ENCODE measurements at places on chromosomes 1 and 21.

- DNase-seq: peak; percentile 74
These were observed 53.3 kb downstream of the OLFML3 start for GRCh38 chr1:114032271-114033215.

DNA sequence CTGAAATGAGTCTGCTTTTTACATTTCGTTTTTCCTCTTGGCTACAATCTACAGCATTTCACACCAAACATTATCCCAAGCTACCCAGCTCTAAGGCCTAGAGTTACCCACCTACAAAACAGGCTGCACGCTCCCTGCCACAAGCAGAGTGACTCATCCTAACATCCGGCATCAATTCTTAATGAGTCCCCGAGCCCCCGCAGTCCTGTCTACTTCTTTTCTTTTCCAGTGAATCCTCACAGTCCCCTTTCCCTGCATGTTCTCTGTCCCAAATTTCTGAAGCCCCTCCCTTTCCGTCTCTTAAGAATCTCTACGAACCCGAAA is 650 bp downstream of the PCNX2 start:
- peak; percentile 75 for DNase-seq

GRCh38 chr1:216855810-216856209 is 132.6 kb upstream of the ESRRG start:
- DNase-seq: no peak

- DNase-seq: no peak
These were observed 357.0 kb downstream of the TTLL7 start for GRCh38 chr1:83641796-83642443.

- no peak for DNase-seq
These were observed 26.8 kb downstream of the THEM4 start for GRCh38 chr1:151882466-151882865.

GRCh38 chr21:31176080-31176551 is 137.8 kb upstream of the KRTAP19-8 start:
- DNase-seq: no peak

DNA sequence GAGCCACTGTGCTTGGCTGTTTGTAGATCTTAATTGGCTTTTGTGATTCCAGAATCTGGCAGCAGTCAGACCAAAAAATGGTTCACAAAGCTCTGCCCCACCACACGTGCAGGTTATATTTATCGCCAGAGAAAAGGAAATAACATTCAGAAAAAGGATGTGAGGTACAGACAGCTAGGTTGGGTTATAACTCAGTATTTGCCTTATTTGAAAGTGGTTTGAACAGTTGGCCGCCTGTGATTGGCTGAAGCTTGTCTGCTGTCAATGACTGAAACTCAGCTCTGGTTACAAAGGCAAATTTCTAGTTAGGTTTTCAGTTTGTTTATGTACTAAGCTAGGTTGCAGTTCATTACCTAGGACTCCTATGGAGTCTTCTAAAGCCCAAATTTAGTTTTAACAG is 9.6 kb downstream of the SH3BGR start:
- DNase-seq: no peak

DNA sequence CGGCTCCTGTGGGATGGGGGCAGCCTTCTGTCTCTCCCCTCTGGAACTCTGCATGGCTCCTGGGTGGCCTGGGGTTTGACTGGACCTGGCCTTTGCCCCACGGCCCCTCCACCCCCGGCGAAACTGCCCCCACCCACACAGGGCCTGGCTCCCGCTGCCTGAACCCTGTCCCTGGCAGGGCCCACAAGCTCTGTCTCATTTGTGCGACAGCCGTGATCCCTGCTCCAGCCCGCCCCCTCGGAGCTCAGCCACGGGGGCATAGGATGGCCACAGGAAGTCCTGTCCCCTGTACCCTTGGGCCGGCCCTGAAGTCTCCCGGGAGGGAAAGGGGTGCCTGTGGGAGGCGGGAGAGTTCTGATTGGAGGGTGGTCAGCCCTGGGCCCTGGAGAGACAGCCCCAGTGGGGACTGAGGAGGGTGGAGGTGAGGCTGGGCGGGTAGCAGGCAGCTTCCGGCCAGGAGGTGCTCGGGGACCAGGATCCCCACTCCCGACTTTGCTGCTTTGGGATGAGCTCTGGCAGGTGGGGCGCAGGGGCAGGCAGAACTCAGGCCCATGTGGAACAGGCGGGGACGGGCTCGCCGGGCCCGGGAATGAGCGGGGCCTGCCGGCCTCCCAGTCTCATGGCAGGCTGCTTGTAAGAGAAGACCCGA is 45.1 kb downstream of the SLX9 start:
- no peak for DNase-seq

DNA sequence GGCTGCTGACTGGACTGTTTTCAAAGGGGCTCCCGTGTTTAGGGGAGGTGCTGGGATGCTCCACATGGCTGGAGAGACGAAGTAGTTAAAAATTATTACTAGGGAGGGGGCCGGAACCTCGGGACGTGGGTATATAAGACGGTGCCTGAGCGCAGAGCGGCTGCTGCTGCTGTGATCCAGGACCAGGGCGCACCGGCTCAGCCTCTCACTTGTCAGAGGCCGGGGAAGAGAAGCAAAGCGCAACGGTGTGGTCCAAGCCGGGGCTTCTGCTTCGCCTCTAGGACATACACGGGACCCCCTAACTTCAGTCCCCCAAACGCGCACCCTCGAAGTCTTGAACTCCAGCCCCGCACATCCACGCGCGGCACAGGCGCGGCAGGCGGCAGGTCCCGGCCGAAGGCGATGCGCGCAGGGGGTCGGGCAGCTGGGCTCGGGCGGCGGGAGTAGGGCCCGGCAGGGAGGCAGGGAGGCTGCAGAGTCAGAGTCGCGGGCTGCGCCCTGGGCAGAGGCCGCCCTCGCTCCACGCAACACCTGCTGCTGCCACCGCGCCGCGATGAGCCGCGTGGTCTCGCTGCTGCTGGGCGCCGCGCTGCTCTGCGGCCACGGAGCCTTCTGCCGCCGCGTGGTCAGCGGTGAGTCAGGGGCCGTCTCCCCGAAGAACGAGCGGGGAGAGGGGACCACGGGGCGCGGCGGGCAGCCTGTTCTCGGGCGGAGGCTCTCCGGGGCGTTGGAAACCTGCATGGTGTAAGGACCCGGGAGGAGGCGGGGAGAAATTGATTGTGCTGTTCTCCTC is at the start of gene CHODL:
Gene CHODL, plus strand, starts transcription at position 163 of the 793 bp plus-strand sequence. Its CDS starts 391 bp downstream, at position 554.
- no peak for DNase-seq

DNA sequence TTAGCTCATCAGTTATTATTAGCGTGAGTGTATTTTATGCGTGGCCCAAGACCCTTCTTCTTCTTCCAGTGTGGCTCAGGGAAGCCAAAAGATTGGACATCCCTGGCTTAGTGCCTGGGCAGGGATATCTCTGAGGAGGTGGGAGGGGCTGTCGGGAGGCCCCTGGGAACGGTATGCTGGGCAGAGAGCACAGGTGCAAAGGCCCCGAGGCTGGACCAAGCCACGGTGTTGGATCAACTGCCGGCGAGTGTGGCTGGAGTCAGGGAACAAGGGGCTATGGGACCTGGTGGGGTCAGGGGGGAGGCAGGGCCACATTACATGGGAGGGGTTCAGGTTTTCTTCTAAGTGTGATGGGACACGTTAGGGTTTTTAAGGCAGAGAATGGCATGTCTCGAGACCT is 62.7 kb downstream of the FHAD1 start:
- DNase-seq: no peak

DNA sequence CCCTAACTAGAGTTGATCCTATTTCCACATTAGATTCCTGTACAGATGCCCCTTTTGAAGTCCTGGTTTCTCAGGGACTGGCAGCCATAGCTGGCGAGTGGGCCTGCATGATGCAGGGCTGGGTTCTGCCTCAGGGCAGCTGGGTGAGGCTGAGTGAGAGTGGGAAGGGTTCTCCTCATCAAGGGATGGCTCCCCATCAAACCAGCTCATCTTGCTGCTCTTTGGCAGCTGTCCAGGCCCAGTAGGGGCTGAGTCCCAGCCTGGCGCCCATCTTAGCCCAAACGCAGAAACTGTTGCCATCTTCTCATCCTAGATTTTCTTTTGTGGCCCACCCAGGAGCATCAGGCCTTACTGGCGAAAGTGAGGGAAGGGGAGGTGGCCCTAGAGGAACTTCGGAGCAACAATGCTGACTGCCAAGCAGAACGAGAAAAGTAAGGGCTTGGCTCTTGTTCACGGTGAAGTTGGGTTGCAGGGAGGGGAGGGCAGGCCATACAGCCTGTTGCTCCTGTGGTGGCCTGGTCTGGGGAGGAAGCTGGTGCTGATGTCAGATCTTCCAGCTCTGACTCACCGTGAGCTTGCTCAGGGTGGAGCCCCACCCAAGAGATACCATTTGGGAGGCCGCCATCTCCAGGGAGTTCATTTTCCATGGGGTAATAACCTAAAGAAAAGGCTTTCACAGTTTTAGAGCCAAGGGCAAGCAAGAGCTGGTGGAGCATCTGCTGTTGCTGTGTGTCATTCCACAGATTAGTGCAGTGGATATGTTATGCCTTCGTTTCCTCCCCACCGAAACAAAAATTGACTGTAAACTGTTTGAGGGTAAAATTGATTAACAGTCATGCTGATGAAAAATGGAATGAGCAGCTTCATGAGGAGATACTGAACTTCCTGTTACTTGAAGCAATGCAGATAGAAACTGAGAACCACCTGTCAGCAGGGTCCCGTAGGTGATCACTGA is 34.7 kb downstream of the TUFT1 start:
- peak; percentile 84 for DNase-seq

- no peak for DNase-seq
These were observed 87.7 kb downstream of the LACTBL1 start for GRCh38 chr1:22884806-22885530.

GRCh38 chr1:193763266-193763665 is 576.9 kb upstream of the B3GALT2 start:
- peak; percentile 14 for DNase-seq

DNA sequence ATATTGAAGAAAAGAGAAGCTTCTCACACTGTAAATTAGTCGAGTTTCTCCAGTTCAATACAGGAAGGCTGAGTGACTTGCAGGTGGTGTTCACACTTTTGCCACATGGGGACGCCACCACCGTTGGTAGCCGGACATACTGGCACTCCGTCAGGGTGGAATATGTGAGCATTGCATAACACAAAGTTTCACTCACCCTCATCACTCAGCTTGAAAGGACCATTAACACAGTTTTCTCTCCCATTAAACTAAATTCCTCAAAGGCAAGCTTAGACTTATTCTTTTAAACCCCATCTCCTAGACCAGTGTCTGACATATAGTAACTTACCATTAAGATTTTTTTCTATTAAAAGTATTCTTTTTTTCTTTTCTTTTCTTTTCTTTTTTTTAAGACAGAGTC is 105.3 kb upstream of the SERBP1 start:
- peak; percentile 71 for DNase-seq

DNA sequence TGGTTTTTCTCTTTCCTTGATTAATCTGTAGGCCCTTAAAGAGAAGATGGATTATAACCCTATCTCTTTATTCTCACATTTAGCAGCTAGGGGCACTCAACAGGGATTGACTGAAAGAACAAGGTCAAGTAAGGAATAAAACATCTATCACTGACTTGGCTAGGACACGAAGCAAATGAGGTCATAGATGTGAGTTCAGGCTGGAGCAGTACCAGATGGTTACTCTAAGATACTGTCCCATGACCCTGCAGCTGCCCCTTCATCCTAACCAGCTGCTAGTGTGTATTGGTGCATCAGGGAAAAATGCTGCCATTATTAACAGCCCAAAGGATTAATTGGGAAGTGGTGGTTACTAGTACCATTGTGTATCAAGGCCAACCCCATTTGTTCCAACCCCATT is 221.9 kb downstream of the CTH start:
- DNase-seq: no peak

DNA sequence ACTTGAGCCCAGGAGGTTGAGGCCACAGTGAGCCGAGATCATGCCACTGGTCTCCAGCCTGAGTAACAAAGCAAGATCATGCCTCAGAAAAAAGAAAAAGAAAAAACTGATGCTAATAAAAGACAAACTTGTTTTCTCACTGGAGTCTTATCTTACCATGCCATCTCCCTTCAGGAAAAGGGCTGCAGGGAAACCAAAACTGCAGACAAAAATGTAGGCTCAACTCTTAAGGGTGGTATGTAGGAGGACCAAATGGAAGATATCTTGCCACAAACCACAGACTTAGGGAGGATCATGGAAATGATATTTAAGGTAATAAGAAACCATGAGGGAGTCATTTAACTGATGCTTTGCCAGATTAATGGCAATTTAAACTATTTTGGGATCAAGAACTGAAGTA is 32.9 kb downstream of the UROD start:
- peak; percentile 43 for DNase-seq

GRCh38 chr1:226644541-226645176 is 94.4 kb downstream of the ITPKB start:
- DNase-seq: peak; percentile 8

DNA sequence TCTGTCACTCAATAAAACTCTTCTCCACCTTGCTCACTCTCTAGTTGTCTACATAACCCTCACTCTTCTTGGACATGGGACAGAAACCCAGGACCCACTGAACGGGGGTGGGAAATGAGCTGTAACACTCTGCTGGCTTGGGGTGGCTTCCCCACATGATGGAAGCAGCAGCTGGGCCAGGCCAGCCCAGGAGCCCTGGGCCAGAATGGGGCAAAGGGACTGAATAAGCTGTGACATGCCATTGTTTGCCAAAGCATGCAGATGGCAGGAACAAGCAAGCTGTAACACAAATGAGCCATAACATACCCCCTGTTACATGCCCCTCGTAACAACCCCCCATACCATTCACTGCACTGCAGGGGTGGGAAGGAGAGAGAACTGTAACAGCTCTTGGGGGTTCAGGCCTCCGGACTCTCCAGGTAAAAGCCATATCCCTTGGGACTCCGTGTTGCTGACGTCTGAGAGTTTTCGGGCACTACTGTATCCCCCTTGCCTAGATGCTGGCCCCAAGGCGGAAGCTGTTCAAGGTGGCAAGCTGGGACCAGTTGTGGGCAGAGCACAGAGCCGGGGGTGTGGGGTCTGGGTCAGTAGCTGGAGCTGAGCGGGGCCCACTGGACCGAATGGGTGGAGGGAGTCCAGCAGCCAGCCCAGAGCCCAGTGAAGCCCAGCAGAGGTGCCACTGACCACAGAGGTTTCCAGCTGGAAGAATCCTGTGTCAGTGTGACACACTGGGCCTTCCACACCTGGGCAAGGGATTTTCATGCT is 56.1 kb upstream of the DMRTB1 start:
- DNase-seq: no peak

GRCh38 chr1:111707906-111708305 is 31.3 kb downstream of the INKA2 start:
- peak; percentile 26 for DNase-seq

DNA sequence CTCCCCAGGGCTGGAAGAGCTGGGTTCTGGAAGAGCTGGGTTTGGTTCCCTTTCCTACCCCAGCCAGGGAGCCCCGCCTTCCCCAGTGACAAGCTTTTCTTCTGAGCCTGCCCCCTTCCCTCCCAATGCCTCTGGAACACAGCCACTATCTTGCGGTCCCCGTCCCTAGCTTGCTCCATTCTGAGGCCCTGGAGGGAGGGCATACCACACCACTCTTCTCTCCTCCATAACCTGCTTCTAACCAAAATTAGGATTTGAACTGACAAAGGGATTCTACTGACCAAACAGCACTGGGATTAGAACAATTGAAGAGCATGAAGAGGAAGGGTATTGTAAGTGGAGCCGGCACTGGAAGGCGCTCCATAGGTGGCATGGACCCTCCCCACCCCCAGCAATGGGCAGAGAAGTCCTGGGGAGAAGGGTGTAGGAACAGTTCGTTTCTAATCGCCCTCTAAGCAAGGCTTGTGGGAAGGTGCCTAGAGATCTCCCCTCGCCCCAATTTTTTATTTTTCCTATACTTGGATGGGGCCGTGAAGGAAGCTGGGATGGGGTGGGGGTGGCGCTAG is 690 bp downstream of the C1orf216 start:
- peak; percentile 65 for DNase-seq

GRCh38 chr1:230112782-230113181 is 45.7 kb downstream of the GALNT2 start:
- no peak for DNase-seq

GRCh38 chr1:97010566-97011264 is 289.1 kb downstream of the PTBP2 start:
- DNase-seq: no peak

- DNase-seq: no peak
These were observed 104.8 kb upstream of the SLC45A1 start for GRCh38 chr1:8213136-8213535.

Data from astrocyte (in vitro differentiated cells and primary cell).